ENCODE measurements at places on chromosomes 7 and 10. TPM values are rescaled to one million over a fixed set of nuclear protein-coding genes. Genes with fewer than 3 reads are reported as not detected.

GRCh38 chr7:158382363-158383254 lies 205.0 kb downstream of the PTPRN2 start:
- no peak for DNase-seq

DNA sequence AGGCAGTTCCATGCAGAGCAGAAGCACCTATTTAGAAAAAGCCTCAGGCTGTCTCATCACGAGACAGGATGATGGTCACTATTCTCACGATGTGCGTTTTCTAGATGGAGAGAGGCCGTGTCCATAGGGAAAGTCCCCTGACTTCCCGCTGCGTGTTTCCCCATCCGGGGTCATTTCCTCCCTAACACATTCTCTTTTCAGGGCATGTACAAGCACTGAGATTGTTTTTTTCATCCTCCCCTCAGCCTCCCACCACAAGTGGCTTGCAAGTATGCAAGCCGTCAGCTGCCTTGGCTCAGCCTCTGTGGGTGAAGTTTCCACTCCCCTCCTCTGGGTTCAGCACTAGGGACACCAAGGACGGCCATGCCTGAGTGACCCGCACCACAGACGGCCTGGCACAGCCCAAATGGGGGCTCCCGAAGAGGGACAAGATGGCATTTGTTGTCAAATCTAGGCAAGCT lies 2.7 kb upstream of the CALML5 start:
- DNase-seq, result no peak

GRCh38 chr10:63115732-63116383 lies 17.3 kb upstream of the NRBF2 start:
- DNase-seq, result peak; percentile 15

DNA sequence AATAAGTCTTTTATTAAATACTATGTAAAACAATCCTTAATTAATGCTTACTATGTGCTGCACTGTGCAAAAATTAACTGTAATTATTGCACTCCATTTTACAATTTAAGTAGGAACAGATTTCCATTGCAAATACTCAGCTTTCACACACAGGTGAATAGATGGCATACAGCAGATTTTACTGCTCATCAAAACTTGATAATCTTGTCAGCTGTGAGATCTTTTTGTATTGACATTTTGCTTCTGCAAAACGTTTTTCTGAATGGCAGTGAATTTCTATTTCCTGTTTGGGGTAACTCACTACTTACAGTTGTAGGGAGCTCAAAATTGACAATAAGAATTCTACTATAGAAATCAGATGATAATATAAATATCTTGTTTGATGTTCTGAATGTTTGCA lies 220.0 kb upstream of the MAGI2 start:
- DNase-seq, result no peak

DNA sequence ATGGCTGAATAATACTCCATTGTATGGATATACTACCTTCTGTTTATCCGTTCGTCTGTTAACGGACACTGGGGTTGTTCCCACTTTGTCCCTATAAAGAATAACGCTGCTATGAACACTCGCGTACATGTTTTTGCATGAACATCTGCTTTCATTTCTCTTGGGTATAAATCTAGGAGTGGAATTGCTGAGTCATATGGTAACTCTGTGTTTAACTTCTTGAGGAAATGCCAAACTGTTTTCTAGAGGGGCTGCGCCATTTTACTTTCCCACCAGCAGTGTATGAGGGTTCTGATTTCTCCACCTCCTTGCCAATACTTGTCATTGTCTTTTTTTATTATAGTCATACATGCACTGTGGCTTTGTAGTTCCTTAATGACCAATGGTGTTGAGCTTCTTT lies 20.6 kb upstream of the RASSF4 start:
- DNase-seq, result no peak

GRCh38 chr7:90584378-90584777 lies 11.7 kb upstream of the CDK14 start:
- DNase-seq, result no peak

DNA sequence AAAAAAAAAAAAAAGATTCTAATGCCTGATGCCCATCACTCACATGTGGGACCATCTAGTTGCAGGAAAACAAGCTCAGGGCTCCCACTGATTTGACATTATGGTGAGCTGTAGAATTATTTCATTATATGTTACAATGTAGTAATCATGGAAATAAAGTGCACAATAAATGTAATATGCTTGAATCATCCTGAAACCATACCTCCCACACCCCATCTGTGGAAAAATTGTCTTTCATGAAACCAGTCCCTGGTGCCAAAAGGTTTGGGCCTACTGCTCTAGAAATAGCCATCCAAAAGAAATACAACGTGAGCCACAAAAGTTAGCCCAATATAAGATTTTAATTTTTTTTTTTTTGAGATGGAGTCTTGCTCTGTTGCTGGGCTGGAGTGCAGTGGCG lies 265.1 kb downstream of the PRPF18 start:
- DNase-seq, result no peak

GRCh38 chr7:45973725-45974532 lies 52.9 kb upstream of the IGFBP3 start:
- no peak for DNase-seq

DNA sequence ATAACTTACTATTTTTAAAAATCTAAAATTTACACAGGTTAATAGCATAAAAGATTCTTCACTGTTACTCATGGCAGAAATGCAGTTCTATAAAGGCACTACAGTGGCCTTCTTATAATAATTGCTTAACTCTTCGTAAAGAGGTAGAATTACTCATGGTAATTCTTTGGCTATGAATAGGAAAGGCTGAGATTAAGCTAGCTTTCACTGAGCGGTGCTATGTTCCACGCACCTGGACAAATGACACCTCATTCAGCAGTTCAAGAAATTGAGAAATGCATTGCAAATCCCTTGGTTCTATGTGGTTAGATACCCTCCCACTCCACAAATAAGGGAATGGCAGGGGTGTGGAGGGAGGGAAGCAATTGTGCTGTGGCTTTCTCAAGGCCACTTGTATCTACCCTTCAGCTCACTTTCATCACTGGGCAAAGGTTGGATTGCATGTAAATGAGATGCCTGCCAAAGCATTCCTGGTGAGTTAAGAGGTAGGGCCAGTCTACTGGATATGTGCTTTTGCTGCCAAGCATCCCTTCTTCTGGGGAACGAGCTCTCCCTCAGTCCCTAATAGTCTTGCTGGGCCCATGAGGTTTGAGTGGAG lies 210.9 kb downstream of the TEX36 start:
- no peak for DNase-seq

- no peak for DNase-seq
Observed at GRCh38 chr10:47040041-47040491, 128.8 kb downstream of the PTPN20 start.

GRCh38 chr7:134770676-134771075 lies 8.8 kb upstream of the CALD1 start:
- no peak for DNase-seq

GRCh38 chr7:124051681-124052377 lies 19.0 kb upstream of the TMEM229A start:
- no peak for DNase-seq

GRCh38 chr10:49365275-49365674 lies 30.6 kb downstream of the DRGX start:
- no peak for DNase-seq

DNA sequence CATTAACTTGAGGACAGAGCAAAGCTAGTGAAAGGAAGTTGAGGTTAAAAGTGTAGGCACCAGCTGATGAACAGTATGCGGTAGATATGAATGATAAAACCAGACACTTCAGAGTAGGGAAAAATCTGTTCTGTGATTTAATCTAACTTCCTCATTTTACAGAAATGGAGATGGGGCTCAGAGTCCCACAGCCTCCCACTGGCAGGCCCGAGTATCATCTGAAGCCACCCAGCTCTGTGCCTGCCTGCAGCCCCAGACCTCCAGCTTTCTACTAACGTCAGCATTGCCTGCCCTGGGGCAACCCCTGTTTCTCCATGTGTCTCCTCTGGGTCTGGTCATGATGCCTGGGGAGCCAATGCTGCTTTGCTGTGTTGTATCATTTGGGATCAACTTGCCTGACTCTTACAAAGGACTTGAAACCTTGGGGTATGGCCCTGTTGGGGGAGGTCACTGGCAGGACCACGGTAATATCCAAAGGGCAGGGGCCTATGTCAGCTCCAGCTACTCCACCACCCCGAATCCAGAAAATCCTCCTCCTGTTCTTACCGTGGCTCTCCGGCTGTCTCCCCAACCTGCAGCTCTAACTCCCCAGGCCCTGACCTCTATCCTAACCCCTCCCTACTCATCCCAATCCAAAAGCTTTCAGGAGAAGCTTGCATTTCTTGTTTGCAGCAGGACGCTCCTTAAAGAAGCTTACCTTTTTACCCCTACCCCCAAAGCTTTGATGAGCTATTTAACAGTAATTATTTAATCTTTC lies 56.2 kb upstream of the NPY start:
- DNase-seq, result no peak

- DNase-seq, result no peak
Observed at GRCh38 chr7:112937651-112938415, 147.6 kb upstream of the TMEM168 start.

- no peak for DNase-seq
Observed at GRCh38 chr7:80707318-80707717, 68.9 kb downstream of the CD36 start.

GRCh38 chr10:43202224-43202656 lies 64.0 kb downstream of the CSGALNACT2 start:
- DNase-seq, result no peak

- DNase-seq, result no peak
Observed at GRCh38 chr7:16923019-16923418, 41.2 kb upstream of the AGR3 start.

DNA sequence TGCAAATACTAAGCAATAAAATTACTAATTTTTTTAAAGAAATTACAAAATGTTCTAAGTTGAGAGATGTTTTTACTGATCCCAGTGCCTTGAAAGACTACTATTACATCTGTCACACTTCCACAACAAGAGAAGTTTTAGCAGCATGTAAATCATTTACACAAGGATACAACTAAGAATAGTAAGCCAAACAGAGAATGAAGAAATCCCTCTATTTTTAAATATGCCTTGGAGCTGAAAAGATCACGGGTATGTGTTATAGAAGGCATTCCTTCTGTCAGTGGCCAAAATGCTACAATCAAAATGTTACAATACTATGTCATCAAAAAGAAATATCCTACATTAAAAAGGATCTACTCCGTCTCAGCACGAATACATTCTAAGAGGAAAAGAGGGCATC lies 52.6 kb downstream of the LARP4B start:
- no peak for DNase-seq

GRCh38 chr7:131186816-131187215 lies 140.9 kb upstream of the MKLN1 start:
- DNase-seq, result no peak

- DNase-seq, result no peak
Observed at GRCh38 chr7:142485617-142486226, 227.9 kb upstream of the PRSS58 start.

- no peak for DNase-seq
Observed at GRCh38 chr10:27369880-27370279, 129.3 kb upstream of the ACBD5 start.

DNA sequence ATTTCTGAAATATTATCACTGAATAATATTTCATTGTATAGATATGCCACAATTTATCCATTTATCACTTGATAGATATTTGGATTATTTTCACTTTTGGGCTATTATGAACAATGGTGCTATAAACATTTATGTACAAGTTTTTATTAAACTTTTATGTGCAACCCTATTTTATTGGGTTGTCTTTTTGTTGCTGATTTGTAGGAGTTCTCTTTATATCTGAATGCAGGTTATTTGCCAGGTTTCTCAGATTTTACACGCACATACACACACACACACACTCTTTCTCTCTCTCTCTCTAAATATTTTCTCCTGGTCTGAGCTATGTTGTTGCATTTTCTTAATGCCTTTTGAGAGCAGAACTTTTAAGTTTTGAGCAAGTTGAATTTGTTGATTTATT lies 36.2 kb downstream of the ADK start:
- DNase-seq, result no peak

GRCh38 chr7:125966278-125967048 lies 1036.8 kb upstream of the POT1 start:
- no peak for DNase-seq

GRCh38 chr7:44280993-44281721 lies 44.2 kb downstream of the CAMK2B start:
- no peak for DNase-seq

DNA sequence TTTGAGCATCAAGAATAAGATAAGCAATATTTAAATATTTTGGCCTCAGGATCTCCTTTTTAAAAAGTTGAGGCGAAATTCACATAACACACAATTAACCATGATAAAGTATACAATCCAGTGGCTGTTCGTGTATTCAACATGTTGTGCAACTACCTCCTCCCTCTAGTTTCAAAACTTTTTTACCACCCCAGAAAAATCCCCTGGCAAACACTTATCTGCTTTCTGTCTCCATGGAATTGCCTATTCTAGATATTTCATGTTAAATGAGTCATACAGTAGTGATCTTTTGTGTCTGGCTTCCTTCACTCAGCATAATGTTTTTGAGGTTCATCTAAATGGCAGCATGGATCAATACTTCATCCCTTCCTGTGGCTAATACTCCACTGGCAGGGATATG lies 31.8 kb upstream of the IL15RA start:
- DNase-seq, result no peak

The SPACDR gene
- total RNA-seq, result 0.54 TPM

The MYO1G gene
- total RNA-seq, result 0.54 TPM

The HGF gene
- 1.7 TPM for total RNA-seq

The SYT15 gene
- total RNA-seq, result 1.8 TPM

The ASCC1 gene
- 35.2 TPM for total RNA-seq

The TSPAN13 gene
- total RNA-seq, result 56.8 TPM

The HMX2 gene
- not detected for total RNA-seq

The CALML5 gene
- total RNA-seq, result not detected

The SFXN3 gene
- total RNA-seq, result 47.7 TPM

The MMP21 gene
- 0.09 TPM for total RNA-seq

The ZNF282 gene
- total RNA-seq, result 18.7 TPM

The FAM25C gene
- not detected for total RNA-seq
